Activated CD8-positive, alpha-beta T cell treated with anti-CD3 and anti-CD28 coated beads, Interleukin-2, amount 10 ng/mL, durations not matched to agents 7 days and 5 days (primary cell): ENCODE measurements at places on chromosomes 6 and 20. TPM values are rescaled to one million over a fixed set of nuclear protein-coding genes. Genes with fewer than 3 reads are reported as not detected.

The RANBP9 gene
- 50.0 TPM for total RNA-seq

DNA sequence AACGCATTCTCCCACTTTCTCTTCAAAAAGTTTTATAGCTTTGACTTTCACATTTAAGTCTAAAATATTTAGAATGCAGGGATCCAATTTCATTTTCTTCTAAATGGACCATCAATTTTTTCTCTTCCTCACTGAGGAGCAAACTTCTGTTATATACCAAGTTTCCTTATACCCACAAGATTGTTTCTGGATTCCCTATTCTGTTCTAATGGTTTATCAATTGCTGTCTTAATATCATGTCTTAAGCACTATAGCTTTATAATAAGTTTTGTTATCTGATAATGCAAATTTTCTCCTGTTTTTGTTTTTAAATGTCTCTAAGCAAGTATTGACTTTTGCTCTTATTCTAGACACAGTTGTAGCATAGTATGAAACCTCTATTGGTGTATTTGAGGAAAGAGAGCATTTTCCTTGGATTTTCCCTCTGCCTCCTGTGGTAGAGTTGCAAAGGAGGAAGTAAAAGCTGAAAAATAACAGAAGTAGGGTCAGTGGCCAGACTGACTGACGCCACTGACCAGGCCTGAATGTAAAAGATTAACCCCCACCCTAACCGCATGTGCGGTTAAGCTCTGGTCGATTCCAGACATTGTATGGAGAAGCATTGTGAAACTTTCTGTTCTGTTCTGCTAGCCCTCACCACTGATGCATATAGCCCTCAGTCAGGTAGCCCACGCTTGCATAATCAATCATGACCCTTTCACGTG is 40.3 kb downstream of the GPX5 start:
- no peaks in the 10 kb centered on the region for H3K4me1 ChIP-seq
- no peaks in the 10 kb centered on the region for H3K36me3 ChIP-seq
- no peak overlapping the region for H3K27ac ChIP-seq

GRCh38 chr20:8587810-8588209 is 455.7 kb downstream of the PLCB1 start:
- H3K36me3 ChIP-seq = no peaks in the 10 kb centered on the region
- no peaks in the 10 kb centered on the region for H3K4me1 ChIP-seq
- no peak overlapping the region for H3K4me3 ChIP-seq

- H3K36me3 ChIP-seq = no peaks in the 10 kb centered on the region
- peaks cover 3% of the 10 kb centered on the region for H3K27me3 ChIP-seq
- H3K27ac ChIP-seq = no peak overlapping the region
- peak; percentile 40 for DNase-seq
- H3K4me3 ChIP-seq = peak overlapping the region; percentile 60
Observed at GRCh38 chr6:167152862-167153261, 4.9 kb downstream of the GPR31 start.
